Dorsolateral prefrontal cortex (tissue), 122 donors: ENCODE measurements at places on chromosomes 5 and 9. TPM values are rescaled to one million over a fixed set of nuclear protein-coding genes. Genes with fewer than 3 reads are reported as not detected.

DNA sequence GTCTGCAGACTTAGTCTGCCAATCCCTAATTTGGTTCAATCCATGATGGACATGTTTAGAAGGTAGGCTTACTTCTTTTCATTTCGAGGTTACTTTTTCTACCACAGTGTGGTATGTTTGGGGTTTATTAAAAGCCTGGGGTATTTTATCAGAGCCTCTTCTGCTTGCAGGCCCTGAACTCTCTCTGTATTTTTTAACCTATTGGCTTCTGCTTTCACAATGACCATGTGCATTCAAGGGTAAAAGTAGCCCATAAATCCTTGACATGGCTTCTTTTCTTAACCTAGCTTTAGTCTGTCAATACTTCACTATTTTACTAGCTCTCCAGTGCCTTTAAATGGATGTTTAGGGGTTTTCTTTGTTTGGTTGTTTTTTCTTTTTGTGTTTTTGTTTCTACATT lies 286.6 kb downstream of the FER start:
- DNase-seq = no peak

DNA sequence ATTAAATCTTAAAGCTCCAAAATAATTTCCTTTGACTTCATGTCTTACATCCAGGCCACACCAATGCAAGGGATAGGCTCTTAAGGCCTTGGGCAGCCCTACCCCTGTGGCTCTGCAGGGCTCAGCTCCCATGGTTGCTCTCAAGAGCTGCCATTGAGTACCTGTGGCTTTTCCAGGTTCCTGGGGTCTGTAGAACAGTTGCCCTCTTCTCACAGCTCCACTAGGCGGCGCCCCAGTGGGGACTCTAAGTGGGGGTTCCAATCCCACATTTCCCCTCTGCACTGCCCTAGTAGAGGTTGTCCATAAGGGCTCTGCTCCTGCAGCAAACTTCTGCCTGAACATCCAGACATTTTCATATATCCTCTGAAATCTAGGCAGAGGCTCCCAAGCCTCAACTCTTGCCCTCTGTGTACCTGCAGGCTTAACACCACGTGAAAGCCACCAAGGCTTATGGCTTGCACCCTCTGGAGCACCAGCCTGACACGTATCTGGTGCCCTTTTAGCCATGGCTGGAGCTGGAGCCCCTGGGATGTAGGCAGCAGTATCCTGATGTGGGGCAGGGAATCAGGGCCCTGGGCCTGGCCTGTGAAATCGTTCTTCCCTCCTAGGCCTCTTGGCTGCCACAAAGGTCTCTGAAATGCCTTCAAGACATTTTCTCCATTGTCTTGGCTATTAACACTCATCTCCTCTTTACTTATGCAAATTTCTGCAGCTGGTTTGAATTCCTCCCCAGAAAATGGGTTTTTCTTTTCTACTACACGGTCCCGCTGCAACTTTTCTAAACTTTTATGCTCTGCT lies 185.1 kb downstream of the SMARCA2 start:
- DNase-seq = no peak

GRCh38 chr5:172429201-172429940 lies 25.0 kb downstream of the SH3PXD2B start:
- DNase-seq = no peak

DNA sequence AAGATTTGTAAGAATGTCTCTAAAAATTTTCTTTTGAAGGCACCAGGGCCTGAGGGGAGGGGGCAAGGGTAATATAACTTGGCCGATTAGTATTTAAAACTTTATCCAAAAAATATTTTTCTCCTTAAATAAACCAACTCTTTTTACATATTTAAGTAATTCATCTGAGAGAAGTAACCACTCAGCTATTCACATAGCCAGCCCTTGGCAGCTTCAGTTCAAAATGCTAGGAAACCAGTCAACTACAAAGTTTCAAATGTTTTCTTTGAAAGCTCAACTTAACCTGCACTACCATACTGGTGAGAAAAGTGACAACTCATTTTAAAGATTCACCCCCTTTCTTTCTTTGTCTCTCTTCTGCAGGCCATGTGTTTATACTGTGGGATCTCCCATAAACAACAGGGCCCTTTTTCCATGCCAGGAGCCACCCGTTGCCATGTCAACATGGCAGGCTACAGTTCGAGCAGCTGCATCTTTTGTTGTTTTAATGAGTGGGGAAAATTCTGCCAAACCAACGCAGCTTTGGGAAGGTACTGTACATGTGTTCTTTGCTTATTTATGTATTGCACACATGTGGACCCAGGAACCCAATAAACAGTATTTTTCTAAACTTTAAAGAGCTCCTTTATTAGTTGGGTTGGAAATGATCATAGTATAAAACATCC lies 46.3 kb downstream of the AOPEP start:
- peak; percentile 78 for DNase-seq

DNA sequence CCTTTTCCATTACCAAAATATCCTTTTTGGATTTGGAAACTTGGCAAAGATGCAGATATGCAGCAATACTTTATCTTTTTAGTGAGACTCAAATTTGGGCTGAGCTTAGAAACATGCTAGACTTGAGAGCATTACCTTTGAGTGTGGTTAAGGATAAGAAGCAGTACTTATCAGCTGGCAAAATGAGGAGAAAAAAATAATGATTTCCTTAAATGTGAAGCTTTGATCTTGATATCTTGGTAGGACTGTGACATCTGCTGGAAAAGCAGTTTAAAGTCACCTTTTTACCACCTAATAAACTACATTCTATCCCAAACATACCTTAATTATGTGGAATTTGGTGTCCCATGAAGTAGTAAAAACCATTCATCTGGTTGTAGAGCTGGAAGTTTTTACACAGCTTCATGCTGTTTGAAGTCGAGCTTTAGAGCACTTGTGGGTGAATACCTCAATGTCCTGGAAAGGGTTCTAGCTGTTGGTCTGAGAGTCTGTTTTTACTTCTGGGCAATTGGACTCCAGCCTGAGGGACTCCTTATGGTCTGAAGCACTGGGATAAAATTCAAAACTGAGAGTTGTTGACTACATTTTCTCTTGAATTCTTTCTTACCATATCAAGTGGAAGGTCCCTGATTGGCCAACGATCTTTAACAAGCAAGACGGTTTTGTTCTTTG lies 53.4 kb downstream of the LRRC70 start:
- DNase-seq = no peak

GRCh38 chr5:1036504-1037122 lies 28.0 kb downstream of the NKD2 start:
- DNase-seq = no peak

- DNase-seq = no peak
These were observed 10.4 kb upstream of the SLC30A5 start for GRCh38 chr5:69083412-69083811.

- DNase-seq = no peak
These were observed 1072.4 kb upstream of the CDH9 start for GRCh38 chr5:28110781-28111180.

- no peak for DNase-seq
These were observed 328.0 kb downstream of the PDE4D start for GRCh38 chr5:59565551-59565950.

GRCh38 chr5:16855485-16855884 lies 80.6 kb downstream of the MYO10 start:
- no peak for DNase-seq

GRCh38 chr5:179124273-179124852 lies 64.2 kb downstream of the ZNF354C start:
- no peak for DNase-seq

- no peak for DNase-seq
These were observed 366.6 kb downstream of the DMAC1 start for GRCh38 chr9:7432989-7433388.

DNA sequence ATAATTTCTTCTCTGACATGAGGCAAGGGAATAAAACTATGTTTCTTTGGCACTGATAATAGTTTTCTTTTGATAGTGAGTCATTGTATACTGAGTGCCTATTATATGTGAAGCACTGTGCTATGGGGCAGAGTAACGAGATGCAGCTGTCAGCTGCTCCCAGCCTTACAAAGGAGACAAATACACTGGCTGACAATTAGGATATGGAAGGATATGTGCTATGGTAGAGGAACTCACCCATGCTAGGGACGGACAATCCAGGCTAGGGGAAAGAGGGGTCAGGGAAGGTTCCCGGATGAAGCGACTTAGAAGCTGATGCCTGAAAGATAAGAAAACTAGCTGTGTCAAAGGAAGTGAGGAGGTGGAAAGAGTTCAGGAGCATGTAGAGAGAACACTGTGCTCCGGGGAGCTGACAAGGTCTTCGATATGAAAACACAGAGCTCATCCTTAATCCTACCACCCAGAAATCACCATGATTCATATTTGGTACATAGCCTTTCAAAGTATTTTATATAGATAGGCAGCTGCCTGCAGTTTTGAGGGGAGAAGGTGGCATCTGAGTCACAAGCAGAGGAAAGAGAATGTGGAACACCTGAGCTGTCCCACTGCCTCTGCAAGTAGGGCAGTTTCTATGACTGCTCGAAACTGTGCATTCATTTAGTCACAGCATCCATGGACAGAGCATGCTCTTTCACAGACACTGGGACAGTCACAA lies 12.1 kb downstream of the BSPRY start:
- no peak for DNase-seq

- DNase-seq = no peak
These were observed 63.0 kb upstream of the TAF11L2 start for GRCh38 chr5:17434982-17435381.

DNA sequence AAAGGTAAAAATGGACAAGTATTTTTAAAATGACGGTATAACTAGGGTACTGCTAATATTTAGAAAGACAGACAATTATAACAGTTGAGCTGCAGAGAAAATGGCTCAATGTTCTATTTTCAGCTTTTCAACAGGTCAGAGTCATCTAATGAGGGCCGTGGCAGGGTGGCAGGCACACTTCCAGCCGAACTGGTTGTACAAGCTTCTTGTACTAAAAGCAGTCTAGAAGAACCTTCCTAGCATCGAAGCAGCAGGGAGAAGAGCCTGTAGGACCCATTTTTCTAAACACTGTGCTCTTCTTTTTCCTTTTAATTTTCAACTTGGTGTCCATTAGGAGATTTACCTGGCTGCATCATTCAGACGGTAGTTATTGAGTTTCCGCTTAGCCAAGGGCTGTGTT lies 85.6 kb downstream of the SLC28A3 start:
- no peak for DNase-seq

DNA sequence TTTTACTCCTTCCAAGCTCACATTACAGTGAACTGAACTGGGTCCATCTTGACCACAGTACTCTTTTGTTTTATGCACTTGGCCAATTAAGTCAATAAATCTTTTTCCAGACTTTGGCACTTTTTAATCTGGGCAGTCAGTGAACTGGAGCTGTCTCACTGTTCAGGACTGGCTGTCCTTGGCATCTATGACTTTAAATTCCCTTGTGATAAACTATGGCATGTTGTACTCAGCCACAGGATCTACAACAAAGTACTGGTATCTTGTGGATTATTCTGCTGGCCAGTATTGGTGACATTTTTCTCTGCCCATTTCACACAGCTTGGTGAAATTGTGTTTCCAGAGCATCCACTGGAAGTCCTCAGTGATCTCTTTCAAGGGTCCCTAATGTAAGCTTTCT lies 1144.8 kb upstream of the SEMA6A start:
- DNase-seq = no peak

- no peak for DNase-seq
These were observed 12.6 kb downstream of the CYFIP2 start for GRCh38 chr5:157278319-157279037.

DNA sequence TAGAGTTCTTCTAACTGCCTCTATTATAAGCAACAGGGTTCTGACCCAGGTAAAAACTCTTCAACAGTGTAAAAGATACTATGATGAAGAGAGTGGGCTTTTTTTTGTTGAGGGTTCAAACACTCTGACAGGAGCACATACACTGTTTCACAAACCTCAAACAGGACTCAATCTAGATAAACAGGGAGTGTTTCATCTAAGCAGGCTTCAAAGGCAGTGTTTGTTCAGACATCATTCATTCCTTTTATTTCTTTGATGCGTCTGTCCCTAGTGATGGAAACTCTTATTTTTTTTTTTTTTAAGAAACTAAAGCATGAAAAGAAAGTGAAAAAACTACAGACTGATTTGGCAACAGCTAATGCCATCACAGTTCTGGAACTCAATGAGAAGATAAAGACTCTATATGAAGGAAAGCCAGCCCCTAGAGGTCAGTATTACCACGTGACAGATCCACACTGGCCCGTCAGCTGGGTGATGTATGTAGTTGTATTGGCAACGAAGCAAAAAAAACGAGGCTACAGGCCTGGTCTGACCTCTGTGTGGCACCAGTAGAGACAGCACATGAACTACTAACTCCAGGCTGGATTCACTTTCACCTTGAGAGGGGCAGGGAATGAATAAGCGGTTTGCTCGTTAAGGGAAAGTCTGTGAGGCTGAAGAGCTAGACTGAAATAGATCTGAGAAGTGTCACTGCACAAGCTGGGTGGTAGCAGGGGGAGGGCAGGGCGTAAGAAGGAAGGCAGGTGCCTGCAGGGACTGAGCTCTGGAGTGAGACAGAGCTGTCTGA lies 172.2 kb downstream of the CCDC192 start:
- peak; percentile 28 for DNase-seq

DNA sequence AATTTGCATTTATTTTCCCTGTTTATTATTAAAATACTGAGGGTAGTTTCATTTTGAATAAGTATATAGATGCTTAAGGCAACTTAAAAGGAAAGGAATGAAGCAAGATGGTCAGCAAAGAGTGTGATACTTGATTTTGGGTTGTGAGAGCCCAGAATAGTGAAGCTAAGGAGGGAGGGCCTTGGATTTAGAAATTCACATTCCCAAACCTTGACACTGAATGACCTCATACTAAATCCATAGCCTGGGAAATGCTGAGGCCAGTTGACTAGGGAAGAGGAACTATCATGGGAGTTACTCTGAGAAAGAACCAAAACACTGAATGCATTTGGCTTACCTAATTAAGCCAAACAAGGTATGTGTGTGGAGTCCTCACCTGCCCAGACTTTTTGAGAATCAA lies 292.5 kb downstream of the SPATA31D1 start:
- DNase-seq = no peak

- DNase-seq = no peak
These were observed 942 bp downstream of the PHF2 start for GRCh38 chr9:93577078-93577974.

DNA sequence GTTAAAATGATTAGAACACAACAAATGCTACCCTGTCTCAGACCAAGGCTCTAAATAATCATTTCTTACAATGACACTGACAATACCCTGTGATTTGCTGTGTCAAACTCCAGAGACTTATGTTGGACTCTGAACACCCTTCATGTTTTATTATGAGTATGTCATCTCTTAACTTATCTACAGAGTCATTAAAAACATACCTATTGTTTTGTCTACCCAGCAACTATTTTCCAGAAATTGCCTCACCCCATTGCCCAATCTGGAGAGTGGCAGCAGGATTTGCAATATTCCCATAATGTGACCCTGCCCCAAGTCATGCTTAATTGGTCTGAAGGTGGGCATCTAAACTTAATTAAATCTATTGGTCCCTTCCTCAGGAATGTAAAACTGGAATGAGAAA lies 23.0 kb upstream of the KIF2A start:
- no peak for DNase-seq

GRCh38 chr5:32325062-32325461 lies 12.3 kb upstream of the MTMR12 start:
- DNase-seq = no peak

GRCh38 chr5:133691448-133691847 lies 79.1 kb upstream of the FSTL4 start:
- no peak for DNase-seq

The CAMK2A gene
- total RNA-seq = 622 TPM

The OR1Q1 gene
- total RNA-seq = not detected

The SLC36A3 gene
- not detected for total RNA-seq

The FOXD4L4 gene
- total RNA-seq = 1.5 TPM

The BAAT gene
- total RNA-seq = 0.69 TPM

The PCDHB14 gene
- 13.3 TPM for total RNA-seq
